Pulmonary artery endothelial cell (primary cell): ENCODE measurements at places on chromosomes 16 and 17. TPM values are rescaled to one million over a fixed set of nuclear protein-coding genes. Genes with fewer than 3 reads are reported as not detected.

Gene LGALS9B
- not detected in 2 replicates for total RNA-seq

Gene SPEM2
- not detected in 2 replicates for total RNA-seq

Gene OR1F1
- total RNA-seq, result 0.13 TPM in 1 of 2 replicates, not detected in the other

Gene CMTM2
- total RNA-seq, result not detected in 2 replicates

Gene CCL2
- 135 and 355 TPM in 2 replicates for total RNA-seq

Gene IGF2BP1
- total RNA-seq, result 0.21 and 0.40 TPM in 2 replicates

Gene KRT16
- 0.13 and 0.63 TPM in 2 replicates for total RNA-seq

Gene C17orf107
- 0.71 and 0.92 TPM in 2 replicates for total RNA-seq

Gene GP1BA
- not detected in 2 replicates for total RNA-seq

Gene EVI2B
- total RNA-seq, result 0.14 and 0.20 TPM in 2 replicates

Gene EIF5A
- total RNA-seq, result 799 and 805 TPM in 2 replicates

Gene LGALS9
- total RNA-seq, result 7.2 TPM in 2 replicates

Gene USP22
- 286 and 293 TPM in 2 replicates for total RNA-seq

Gene HOXB7
- 0.11 and 0.59 TPM in 2 replicates for total RNA-seq

Gene HES7
- total RNA-seq, result 0.14 and 0.40 TPM in 2 replicates

Gene LITAF
- total RNA-seq, result 0.95 and 3.0 TPM in 2 replicates

Gene SLC16A5
- total RNA-seq, result 5.0 and 7.1 TPM in 2 replicates

Gene RTN4RL1
- under 0.01 TPM in 1 of 2 replicates, not detected in the other for total RNA-seq

Gene PIK3R6
- not detected in 2 replicates for total RNA-seq

Gene HOXB6
- 0.11 and 0.92 TPM in 2 replicates for total RNA-seq

Gene NEUROD2
- not detected in 2 replicates for total RNA-seq

Gene CA4
- total RNA-seq, result 0.20 TPM in 1 of 2 replicates, not detected in the other

Gene TBC1D3I
- 0.14 TPM in 1 of 2 replicates, not detected in the other for total RNA-seq

Gene BICDL2
- total RNA-seq, result not detected in 2 replicates

Gene NGFR
- total RNA-seq, result 0.07 and 0.11 TPM in 2 replicates

Gene TOX3
- not detected in 2 replicates for total RNA-seq

Gene BIRC5
- total RNA-seq, result 61.7 and 109 TPM in 2 replicates

Gene TCF25
- total RNA-seq, result 161 and 226 TPM in 2 replicates

Gene GHDC
- 14.3 and 16.2 TPM in 2 replicates for total RNA-seq

Gene MT1A
- 4.2 and 9.4 TPM in 2 replicates for total RNA-seq

Gene HSD11B2
- not detected in 2 replicates for total RNA-seq

Gene TRAF4
- total RNA-seq, result 28.2 and 32.8 TPM in 2 replicates

Gene PIRT
- not detected in 2 replicates for total RNA-seq

Gene ALDOA
- total RNA-seq, result 501 and 602 TPM in 2 replicates

Gene SRSF1
- 532 and 769 TPM in 2 replicates for total RNA-seq

Gene MSLN
- total RNA-seq, result not detected in 2 replicates

Gene CLEC3A
- total RNA-seq, result not detected in 2 replicates

Gene MRPS23
- 34.4 and 46.7 TPM in 2 replicates for total RNA-seq
